ENCODE measurements at places on chromosomes 2 and 18.
A peak's percentile ranks its signal among the peaks of the same experiment; 100 is the strongest.

DNA sequence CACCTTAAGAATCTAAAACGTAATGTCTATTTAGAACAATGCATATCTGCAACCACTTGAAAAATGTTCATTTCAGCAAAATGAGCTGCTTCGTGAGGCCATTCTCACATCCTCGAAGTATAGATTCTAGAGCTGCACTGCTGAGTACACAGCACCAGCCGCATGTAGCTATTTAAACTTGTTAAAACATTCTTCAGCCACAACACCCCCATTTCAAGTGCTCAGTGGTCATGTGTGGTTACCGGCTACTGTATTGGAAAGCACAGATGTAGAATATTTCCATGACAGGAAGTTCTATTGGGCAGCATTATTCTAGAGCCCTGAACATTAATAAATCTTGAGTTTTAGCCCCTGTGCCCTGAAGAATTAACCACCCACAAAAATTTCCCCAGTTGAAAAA, 35.0 kb downstream of the SUMO1 start:
- DNase-seq: no peak

GRCh38 chr2:127594116-127594591, 51.8 kb upstream of the GPR17 start:
- DNase-seq: no peak

GRCh38 chr18:52716973-52717372, 377.0 kb downstream of the DCC start:
- peak; percentile 47 for DNase-seq

DNA sequence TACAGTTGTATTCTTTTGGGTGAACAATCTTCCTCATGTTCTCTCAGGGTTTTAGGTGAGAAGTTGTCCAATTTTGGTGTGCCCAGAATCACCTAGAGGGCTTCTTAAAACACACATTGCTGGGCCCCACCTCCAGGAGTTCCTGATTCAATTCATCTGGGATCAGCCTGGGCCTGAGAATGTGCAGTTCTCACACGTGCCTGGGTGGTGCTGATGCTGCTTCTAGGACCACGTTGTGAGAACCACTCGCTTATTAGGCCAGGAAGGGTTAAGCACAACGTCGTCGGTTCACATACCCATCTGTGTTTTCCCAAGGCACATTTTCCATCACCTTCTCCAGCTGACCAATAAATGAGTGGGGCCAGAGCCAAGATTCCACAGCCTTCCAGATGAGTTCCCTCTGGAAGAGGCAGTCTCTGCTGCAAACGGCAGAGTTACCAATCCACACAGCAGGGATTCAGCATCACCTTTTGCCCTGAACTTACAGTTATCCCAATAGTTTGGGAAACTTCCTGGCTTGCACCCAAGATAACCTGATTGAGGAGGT, 277.7 kb upstream of the HNRNPA3 start:
- DNase-seq: no peak

DNA sequence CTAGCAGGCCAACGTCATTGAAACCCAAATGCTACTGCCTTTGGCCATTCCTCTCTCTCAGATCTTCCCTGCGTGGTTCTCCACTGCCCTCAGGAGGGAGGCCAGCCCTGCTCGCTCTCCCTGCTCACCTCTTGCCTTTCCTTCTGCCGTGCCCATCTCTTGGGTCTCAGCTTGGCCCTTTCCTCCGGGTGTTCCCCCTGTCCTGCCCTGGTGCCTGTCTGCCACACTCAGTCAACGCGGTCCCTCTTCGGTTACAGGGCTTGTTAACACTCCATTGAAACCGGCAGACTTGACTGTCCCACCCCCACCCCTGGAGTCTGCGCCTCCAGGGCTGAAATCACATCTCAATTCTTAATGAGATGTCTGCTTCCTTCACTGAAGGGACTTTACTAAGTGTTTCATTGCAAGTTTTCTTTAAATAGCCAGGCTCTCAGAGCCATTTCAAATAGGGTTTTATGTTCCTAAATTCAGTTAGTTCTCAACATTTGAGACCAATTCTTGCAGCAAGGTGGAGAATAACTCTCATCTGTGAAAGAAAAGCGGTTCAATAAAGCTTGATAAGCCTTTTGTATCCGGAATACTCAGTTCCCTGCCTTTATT, 237.6 kb downstream of the DYSF start:
- no peak for DNase-seq

DNA sequence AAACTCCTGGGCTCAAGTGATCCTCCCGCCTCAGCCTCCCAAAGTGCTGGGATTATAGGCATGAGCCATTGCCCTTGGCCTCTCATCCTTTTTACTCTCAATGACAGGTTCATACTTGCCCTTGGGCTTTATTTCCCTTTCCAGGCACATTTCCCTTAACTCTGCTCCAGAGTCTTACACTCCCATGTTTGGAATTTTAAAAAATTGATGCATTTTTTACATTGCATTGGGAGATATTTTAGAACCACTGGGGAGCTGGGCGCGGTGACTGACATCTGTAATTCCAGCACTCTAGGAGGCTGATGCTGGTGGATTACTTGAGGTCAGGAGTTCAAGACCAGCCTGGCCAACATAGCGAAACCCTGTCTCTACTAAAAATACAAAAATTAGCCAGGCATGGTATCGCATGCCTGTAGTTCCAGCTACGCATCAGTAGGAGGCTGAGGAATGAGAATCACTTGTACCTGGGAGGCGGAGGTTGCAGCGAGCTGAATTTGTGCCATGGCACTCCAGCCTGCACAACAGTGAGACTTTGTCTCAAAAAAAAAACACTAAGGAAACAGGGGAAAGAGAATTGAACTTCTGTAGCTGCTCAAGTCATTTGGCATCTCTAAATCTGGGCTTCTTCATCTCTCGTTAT, 18.2 kb downstream of the TGIF1 start:
- no peak for DNase-seq

GRCh38 chr2:168216351-168217005, 30.9 kb downstream of the STK39 start:
- DNase-seq: no peak

DNA sequence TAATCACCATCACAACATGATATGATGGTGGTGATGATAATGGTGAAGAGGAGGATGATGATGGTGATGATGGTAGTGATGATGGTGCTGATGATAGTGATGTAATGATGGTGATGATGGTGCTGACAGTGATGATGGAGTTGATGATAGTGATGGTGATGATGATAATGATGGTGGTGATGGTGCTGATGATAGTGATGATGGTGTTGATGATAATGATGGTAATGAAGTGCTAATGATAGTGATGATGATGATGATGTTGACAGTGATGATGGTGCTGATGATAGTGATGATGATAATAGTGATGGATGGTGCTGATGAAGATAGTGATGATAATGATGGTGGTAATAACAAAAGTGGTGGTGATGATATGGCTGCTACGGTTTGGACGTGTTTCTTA, 4.4 kb upstream of the GPR148 start:
- DNase-seq: no peak

- no peak for DNase-seq
Observed at GRCh38 chr2:129443235-129443864, 536.1 kb upstream of the RAB6C start.

- DNase-seq: no peak
Observed at GRCh38 chr18:61825386-61825785, 67.4 kb downstream of the RNF152 start.

DNA sequence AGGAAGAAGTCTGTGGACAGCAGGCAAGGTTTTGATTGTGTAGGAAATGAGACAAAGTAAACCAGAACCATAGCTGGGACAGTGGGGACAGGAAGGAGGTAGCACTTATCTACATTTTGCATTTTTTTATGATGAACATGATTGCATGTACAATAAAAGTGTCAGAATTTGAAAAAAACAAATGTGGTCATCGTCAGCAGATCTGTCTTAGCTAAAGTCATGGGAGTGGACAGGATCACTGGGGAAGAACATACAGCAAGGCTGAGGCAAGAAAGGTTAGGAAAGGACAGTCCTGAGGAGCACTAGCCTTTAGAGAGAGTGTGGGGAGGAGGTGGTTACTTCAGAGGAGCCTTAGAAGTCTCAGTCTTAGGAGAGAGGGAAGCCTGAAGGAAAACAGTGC, 35.1 kb upstream of the SLC14A2 start:
- DNase-seq: no peak

DNA sequence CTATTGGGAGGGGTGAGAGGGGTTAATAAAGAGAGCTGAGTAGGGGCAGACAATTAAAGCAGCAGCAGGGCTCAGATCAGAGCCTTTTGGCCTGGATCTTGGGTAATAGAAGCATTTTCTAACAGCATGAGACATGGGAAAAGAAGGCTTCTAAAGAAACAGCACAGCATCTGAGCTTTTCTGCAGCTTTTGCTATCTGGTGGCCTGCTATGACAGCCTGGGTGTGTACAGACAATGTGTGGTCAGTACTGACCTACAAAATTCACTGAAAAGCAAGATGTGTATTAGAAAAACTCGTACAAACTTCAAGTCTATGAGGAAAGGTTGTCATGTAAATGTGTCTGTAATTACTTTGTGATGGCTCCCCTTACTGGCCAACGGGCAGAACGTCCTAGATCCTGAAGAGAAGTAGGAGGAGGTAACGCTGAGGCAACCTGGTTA, 95.6 kb downstream of the GALNT3 start:
- no peak for DNase-seq

DNA sequence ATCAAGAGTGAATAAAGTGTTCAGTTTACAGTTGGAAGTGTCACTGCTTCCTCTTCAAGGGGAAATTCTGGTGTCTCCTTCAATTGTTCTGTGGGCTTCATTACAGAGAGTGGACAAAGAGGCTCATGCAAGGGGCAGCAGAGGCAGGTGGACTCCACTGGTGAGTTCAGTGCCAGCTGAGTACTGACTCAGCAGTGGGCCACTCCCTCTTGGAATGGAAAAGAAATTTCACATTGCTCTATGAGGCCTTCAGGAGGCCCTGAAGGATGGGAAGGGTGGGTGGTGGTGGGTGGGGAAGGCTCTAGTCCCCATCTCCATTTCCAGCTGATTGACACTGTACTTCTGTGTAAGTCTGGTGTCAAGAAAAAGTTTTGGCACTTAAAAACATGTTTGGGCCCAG, 66.4 kb downstream of the PRELID3A start:
- no peak for DNase-seq

DNA sequence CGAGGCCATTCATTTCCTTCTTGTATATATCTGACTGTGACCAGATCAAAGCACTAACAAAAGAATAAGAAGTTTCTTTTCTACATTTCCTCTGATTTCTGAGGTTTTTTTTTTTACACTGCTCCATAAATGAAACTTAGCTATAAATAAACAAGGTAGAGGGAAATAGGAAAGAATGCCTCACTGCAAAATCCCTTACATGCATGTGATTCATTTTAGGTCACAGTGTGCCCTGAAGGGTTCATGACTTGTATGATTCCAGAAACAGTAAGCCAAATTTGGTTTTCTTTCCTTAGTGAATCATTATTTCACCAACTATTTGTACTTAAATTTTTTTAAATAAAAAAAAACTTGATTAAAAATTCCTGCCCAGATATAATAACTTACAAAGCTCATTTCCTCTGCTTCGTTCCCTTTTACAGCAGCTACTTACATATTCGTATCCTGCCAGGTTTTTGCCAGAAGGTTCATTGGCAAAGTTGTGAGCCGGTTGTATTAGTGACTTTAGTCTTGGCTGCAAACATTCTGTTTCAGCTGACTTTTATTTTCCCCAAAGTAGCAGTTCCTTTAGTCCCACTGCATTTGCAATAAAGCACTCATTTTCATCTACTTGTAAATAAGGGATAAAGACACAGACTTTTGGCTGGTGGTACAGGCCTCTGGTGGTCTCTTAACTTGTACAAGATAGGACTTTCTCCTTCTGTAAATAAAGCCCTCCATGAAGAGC, 58.6 kb downstream of the LRP2 start:
- DNase-seq: no peak

GRCh38 chr2:147867050-147867449, 22.2 kb downstream of the ACVR2A start:
- DNase-seq: no peak

DNA sequence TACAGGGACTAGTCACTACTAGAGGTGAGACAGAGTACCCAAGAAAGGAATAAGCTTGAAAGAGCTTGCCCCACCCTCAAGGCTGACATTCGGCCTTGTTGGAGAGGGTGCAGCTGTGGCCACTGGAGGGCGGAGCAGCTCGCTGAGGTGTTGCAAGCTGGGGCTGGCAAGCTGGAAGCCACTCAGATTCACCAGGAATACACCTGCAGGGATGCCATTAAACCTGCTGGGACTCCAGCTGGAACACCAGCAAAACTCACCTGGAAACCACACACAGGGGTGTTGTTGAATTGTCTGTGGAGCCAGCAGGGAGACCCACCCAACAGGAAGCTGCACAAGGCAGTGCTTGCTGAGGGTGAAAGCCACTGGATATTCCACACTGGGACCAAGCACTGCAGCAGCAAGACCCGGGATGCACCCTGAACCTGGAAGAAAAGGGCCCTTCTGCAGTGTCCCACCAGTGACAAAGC, 26.1 kb downstream of the KCTD18 start:
- peak; percentile 62 for DNase-seq

GRCh38 chr2:74080346-74080745, 67.4 kb downstream of the BOLA3 start:
- DNase-seq: no peak

- no peak for DNase-seq
Observed at GRCh38 chr2:138707392-138708074, 72.7 kb downstream of the NXPH2 start.

GRCh38 chr2:182652326-182652725, 63.7 kb upstream of the DNAJC10 start:
- DNase-seq: no peak
